ENCODE measurements at places on chromosomes 12 and 14.

GRCh38 chr12:26280869-26281268, 85.5 kb downstream of the SSPN start:
- DNase-seq, result no peak

- no peak for DNase-seq
Measured at GRCh38 chr14:93012951-93013719, 90.2 kb downstream of the CHGA start.

GRCh38 chr14:57254884-57255283, 13.8 kb downstream of the EXOC5 start:
- DNase-seq, result no peak

- no peak for DNase-seq
Measured at GRCh38 chr12:68532204-68532886, 78.4 kb upstream of the RAP1B start.

DNA sequence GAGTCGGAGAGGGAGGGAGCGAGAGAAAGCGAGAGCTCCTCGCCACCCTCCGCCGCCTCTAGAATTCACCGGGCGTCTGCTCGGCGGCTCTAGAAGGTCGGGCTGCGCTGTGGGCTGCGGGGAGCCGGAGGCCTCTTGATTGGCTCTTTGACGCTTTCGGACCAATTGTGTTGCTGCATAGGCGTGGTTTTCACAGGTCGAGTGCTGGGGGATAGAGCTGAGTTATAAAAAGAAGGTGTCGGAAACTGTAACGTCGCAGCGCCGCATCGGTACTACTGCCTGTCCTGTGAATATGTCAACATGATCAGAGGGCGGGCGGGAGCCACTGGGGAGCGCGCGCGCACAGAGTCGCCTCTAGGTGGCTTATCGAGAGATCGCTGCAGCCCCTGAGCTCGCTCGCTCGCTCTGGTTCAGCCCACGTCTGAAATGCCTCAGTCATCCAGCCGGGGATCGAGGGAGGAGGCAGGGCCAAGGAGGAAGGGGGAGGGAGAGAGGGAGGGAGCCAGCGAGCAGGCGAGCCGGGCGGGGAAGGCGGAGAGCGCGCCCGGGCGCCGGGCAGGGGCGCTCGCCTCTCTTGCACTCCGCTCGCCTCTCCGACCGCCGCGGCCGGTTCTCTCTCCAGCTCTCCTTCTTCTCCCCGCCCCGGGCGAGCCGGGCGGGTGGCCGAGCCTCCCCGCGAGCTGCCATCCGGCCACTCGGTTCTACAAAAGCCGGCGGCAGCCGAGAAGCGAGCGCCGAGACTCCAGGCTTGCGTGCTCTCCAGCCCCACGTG, at the start of gene TBX3:
TSS of gene TBX3 (minus strand) at position 78 of the 772 bp plus-strand sequence. CDS start 975 bp downstream, outside the sequence.
- peak; percentile 61 for DNase-seq

DNA sequence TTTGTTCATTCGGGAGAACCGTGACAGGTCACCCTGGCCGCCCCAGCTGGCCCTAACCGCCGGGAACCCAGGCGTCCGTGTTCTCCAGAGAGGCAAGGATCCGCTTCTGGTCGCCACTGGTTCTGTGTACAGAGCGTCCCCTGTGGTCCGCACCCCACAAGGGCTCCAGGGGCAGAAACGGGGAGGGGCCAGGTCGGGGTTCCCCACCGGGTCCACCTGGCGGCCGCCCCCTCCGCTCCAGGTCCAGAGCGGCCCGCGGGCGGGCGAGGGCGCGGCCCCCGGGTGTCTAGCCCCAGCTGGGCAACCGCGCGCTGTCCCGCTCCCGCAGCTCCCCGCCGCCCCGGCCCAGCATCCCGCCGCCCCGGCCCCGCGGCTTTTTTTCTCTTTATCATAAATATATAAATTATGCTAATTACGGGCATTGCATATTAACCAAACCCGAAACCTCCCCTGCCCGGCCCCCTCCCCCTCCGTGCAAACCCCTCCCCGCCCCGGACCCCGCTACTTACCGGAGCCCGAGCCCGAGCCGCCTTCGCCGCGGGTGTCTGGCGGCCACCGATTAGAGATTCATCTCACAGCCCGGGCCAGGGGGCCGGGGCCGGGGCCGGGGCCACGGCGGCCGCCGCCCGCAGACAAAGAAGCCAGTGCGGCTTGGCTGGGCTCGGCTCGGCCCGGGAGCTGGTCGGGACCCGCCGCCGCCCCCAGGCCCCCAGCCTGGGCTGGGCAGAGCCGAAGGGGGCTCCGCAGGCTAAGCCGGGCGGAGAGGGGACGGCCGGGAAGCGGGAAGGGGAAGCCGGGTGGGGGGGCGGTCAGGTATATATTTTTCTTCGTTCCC, 512 bp downstream of the POU6F1 start:
- peak; percentile 32 for DNase-seq

DNA sequence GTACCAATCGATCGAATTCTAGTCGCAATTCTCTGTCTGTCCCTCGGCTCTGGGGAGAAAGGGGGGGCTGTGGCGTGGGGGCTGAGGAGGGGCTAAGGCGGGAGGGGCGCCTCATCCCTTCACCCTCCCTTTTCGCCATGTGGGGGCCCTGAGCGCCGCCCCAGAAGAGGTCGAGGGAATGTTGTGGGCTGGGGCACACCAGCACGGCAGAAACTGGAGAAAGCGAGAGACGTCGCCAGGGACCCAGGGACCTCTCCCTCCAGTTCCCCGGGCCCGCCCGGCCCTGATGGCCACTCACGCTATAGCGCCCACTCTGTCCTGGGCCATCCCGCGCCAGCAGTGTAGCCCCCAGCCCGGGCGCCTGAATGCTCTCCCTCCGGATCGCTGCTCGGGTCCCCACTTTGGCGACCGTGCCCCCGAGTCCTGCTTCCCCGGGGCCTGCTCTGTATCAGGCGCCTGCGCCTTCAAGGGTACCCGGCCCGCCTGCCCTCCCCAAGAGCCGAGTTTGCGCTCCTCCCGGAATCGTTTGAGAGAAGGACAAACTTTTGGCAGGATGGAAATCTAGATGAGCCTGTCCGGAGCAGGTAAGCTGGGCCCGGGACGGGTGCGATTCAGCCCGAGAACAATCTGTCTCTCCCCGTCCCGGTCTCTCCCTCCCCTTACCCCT, 62.6 kb downstream of the SMUG1 start:
- no peak for DNase-seq

- DNase-seq, result no peak
Measured at GRCh38 chr12:62032870-62033269, 227.3 kb upstream of the USP15 start.

DNA sequence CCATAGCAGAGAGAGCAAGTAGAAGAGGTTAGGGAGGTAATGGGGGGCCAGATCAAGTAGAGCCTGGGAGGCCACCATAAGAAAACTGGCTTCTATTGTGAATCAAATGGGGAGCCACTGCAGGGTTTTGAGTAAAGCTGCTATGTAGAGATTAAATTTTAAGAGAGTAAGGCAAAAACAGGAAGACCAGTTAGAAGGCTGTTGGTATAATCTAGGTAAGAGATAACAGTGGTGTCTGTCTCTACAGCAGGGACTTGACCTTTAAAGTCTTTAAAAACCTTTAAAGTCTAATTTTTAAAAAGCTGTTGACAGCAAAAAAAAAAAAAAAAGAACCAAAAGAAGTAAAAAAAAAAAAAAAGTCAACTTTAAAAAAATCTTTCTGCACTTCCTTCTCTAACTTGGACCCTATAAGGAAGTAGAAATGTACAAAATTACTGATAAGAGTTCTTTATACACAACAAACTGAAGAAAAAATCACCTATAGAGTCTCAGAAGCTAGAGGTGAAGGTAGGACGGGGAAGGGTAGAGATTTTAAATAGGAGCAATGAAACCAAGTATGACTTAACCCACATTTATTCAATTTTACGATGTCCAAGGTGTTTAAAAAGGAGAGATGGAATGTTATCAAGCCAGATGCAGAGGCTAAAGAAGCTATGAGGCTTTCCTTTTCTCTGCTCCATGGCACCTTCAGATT, 26.1 kb downstream of the SGPP1 start:
- DNase-seq, result no peak

GRCh38 chr12:50246873-50247612, 36.3 kb downstream of the LIMA1 start:
- DNase-seq, result no peak

- no peak for DNase-seq
Measured at GRCh38 chr14:104218361-104219180, 80.2 kb downstream of the KIF26A start.

DNA sequence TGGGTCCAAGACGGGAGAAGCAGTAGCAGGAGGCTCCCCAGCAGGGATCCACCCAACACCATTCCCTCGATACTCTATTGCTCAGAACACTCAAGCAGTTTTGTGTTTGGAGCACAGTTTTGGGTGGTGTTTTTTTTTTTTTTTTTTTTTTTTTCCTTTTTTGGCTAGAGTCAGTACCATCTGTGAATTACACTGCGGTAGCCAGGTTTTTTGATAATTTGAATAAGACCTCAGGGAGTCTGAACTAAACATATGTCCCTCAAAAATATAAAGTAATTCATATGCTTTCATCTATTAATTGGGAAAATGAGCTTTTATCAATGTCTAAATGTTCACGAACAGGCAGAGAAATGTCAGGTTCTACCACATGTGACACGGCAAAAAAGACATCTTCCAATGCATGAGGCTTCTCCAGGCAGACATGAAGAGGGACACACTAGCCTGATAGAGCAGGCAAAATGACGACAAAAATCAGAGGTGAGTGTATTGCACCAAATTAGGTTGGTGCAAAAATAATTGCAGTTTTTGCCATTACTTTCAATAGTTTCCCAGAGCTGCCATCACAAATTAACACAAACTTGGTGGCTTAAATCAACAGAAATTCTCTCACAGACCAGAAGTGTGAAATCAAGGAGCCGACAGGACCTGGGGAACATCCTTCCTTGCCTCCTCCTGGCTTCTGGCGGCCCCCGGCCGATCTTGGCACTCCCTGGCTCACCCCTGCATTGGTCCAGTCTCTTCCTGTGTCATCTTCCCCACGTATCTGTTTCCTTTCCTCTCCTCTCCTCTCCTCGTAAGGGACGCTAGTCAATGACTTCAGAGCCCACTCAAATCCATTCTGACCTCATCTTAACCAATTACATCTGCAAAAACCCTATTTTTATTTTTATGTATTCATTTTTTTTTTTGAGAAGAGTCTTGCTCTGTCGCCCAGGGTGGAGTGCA, 33.9 kb downstream of the FOXN3 start:
- no peak for DNase-seq

GRCh38 chr12:3456809-3457208, 34.2 kb upstream of the PRMT8 start:
- DNase-seq, result no peak

DNA sequence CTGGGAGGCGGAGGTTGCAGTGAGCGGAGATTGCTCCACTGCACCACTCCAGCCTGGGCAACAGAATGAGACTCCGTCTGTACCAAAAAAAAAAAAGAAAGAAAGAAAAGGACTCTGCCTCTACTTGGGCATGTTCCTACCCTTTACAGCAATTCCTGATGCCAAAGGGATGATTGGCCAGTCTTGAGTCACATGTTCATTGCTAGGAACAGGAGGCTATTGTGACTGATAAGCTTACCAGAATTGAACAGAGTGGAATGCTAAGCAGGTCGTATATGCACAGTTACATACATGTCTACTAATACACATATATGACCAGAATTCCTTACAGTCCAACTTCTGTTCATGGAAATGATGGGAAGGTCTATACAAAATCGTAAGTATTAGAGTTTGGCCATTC, 34.3 kb downstream of the KLHDC1 start:
- DNase-seq, result no peak

GRCh38 chr12:87756721-87757120, 272.5 kb downstream of the C12orf50 start:
- no peak for DNase-seq

DNA sequence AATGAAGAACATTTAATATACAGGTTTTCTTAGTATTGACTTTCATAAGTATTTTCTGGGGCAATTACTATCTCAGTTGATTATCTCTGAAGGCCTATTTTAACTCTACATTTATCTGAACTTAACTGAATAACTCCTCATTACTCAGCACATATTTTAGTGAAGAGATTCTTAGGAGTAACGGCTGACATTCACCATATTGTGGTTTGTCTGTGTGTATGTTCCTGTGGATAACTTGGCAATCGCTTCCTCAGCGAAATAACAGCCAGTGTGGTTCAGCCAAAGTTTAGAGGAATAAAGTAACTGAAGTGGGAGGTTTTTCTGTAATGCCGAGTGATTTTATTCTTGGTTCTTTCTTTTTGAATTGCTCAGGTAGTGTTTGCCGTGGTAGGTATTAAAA, 168.0 kb downstream of the RAD51B start:
- DNase-seq, result no peak

DNA sequence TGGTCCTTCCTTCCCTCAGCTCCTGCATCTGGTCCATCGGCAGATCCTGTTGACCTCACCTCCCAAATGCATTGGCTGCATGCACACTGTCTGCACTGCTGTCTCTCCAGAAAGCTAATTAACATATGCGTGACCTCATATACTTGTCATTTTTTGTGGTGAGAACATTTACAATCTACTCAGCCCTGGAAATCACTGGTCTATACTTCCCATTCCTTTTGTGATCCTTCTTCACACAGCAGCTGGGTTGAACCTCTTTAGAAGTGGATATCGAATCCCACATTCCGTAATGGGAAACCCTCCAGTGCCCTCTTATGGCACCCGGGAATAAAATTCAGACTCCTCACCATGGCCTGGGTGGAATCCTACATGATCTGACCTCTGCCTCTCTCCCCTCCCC, 45.0 kb downstream of the SMOC1 start:
- no peak for DNase-seq

DNA sequence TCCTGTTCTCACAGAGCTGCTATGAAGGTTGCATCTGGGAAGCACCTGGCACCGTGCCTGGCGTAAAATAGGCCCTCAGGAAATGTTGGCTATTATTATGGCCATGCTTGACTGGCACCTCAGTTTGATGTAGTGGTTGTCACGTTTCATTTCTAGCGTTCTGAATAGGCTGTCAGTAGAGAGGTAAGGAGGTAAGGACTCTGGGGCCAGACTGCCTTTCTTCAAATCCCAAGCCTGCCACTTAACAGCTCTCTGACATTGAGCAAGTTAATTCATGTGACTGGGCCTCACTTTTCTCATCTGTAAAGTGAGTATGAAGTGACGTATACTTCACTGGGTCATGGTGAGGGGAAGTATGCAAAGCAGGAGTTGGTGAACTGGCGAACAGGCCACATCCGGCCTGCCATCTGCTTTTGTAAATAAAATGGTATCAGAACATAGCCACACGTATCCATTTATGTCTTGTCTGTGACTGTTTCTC, 196.2 kb downstream of the CACNA1C start:
- no peak for DNase-seq

- DNase-seq, result peak; percentile 85
Measured at GRCh38 chr14:20667957-20668356, 16.4 kb upstream of the RNASE4 start.
